ENCODE measurements at places on chromosomes 13 and 19.

DNA sequence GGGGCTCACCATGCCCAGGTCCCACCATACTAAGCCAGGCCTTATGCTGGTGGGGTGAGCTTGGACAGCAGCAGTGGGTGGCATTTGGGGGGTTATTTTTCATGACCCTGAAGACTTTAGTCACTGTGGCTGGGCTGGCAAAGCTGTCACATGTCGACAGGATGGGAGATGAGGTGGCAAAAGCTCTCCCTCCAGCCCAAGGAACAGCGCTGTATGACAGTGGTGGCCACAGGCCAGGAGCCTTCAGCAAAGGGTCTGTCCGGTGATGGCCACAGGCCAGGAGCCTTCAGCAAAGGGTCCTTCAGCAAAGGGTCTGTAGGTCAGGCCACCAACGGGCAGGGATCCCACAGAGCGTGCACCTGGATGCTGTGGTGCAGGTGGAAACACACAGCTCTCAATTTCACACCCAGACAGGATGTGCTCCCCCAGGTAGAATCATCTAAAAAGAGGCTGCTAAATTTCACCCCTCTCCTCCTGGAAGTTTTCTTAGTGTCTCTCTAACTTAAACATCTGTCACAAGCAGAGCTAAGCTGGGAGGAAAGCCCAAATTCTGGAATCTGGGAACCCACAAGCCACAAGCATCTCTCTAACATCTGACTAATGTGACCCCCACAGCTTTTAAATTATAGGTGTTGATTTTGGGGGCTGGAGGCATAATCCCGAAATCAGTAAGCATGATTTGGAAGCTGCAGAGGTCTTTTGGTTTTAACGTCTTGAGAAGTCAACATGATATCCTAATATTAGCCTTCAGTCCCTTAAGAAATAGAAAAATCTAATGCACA, 23.0 kb downstream of the COL4A1 start:
- DNase-seq, result no peak

GRCh38 chr13:24183741-24184182, 23.2 kb downstream of the SPATA13 start:
- DNase-seq, result no peak

- no peak for DNase-seq
Observed at GRCh38 chr19:33487901-33488800, 33.4 kb downstream of the PEPD start.

GRCh38 chr13:100755891-100756290, 81.3 kb upstream of the TMTC4 start:
- DNase-seq, result no peak

DNA sequence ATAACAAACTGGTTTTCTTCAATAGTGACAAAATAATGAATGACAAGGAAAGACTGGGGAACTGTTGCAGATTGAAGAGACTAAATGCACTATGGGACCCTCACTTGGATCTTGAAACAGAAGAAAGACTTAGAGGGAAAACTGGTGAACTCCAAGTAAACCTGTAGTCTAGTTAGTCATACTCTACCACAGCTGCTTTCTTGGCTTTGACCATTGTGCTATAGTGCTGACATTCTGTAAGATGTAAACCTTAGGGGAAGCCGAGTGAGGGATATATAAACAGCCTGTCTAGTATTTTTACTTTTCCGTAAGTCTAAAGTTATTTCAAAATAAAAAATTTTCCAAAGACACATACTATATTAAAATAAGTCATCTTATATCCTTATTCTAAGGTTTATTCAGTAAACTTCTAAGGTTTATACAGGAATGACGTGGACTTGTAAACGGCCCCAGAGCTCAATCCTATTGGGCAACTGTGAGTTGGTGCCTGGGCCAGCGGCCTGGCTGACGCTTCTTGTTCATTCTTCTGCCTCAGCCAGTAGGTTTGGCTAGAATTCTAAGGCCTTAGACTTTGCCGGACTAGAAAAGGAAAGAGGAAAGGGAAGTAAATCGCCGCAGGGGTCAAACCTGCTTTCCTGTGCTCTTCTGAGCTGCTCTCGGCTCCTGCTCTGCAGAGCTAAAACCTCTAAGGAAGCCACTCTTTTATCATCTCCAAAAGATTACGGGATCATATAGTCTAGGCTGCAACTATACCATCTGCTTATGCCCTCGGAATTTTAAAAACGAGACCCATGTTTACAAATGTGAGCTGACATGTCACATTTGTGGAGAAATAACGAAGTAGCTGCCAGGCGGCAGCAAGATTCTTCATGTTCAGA, 33.6 kb upstream of the UBE2L5 start:
- DNase-seq, result no peak

DNA sequence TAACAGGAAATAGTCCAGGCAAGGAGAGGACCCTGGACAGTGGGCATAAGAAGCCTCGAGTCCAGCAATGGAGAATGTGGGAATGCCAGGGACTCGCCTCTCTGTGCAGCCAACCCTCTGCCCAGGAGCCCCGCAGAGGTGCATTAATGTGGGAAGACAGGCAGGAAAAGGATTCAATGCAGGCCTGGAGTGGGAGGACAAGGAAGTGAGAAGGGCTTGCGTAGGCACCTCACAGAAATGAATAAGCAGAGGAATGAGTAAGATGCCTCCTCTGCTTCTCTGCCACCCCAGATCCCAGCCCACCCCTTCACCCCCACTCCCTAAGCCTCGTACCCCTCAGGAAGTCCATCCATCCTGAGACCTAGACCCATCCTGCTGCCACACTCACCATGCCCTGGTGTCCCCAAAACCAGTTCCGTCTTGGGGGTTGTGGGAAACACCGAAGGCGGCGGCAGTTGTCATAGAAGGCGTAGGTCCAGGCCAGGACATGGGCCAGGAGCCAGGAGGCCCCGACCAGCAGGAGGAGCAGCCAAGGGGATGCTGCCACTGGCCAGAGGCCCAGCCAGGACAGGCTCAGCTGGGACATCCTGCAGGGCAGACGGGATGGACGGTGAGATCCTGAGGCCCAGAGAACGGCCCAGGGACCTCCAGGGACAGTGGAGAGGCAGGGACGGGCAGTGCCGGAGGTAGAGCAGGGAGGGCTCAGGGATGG, 692 bp downstream of the CYP4F2 start:
- DNase-seq, result no peak

DNA sequence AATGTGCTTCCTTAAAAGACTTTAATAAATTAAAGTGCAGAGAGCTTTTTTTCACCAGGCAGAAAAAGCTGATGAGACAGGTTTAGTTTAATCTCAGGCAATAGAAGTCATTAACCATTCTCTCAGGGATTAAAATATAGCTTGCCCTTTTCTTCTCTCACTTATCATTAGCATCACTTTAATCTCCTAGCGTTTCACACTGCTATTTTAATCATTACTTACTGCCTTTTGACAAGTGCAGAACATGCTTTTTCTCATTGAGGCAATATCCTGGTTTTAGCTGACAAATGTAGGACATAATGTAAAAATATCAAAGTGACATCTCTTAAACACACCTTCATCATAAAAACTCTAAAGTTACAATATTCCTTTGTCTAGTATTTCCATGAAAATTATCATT, 94.6 kb downstream of the DACH1 start:
- no peak for DNase-seq

Data from activated T-cell treated with anti-CD3 and anti-CD28 coated beads, Interleukin-2, amount 50 U/mL, for 24 hours (primary cell).